ENCODE measurements at places on chromosomes 3 and 15.
A peak's percentile ranks its signal among the peaks of the same experiment; 100 is the strongest.

GRCh38 chr15:38320866-38321265, 68.2 kb downstream of the SPRED1 start:
- DNase-seq = no peak

- no peak for DNase-seq
Measured at GRCh38 chr3:138137861-138138260, 5.7 kb upstream of the A4GNT start.

DNA sequence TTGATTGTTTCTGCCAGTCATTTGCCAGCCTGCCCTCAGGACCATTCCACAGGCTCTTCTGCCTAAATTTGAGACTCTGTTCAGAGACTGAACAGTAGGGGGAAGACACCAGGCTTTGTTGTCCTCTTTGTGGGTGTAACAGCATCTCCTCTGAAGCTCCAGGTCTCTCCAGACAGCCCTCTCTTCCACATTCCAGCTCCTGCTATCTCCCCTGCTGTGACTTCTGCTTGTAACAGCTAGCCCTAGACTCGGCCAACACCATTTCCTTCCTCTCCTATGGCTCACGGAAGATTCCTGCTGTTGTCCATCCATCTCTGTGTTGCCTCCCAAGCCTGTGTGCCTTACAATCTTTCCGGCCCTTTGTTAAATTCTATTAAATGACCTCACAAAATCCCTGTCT, 40.2 kb downstream of the SUCLG2 start:
- no peak for DNase-seq

DNA sequence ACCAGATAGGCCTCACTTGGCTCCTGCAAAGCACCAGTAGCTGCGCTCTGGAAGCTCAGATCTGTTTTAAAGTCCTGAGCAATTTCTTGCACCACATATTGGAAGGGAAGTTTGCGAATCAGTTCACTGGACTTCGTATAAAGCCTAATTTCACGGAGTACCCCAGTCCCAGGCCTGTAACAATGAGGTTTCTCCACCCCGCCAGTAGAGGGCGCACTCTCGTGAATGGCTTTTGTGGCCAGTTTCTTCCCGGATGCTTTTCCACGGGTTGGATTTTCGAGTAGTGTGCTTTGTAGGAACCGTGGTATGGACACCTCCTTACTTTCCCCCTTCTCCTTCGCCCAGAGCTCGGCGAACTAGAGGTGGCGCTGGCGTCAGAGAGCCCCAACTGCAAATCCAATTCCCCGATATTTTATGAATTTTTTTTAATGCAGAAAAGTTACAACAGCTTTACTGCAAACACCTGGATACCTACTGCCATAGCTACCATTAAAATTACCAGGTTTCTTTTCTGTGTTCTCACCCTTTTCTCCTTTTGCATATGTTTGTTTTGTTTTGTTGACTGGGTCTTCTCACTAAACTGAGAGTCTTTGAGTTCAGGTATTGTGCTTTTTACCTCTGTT, 13.3 kb downstream of the RARB start:
- DNase-seq = no peak

- DNase-seq = no peak
Measured at GRCh38 chr3:54533856-54534255, 394.0 kb downstream of the LRTM1 start.

GRCh38 chr15:96293441-96293840, 37.1 kb upstream of the NR2F2 start:
- DNase-seq = no peak

DNA sequence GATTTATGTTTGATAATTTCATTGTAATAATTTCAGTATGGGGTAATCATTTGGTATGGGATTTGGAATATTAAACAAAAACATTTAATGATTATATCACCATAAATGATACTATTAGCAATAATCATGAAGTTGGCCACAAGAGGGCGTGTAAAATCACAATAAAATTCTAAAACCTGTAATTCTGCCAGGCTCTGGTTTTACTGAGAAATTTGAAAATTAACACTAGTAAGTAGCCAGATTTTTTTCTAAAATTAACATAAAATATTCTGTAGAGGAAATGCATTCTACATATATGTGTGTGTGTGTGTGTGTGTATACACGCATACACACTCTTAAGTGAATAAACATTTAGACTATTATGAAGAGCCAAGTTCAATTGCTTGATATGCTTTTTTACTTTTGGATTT, 40.5 kb downstream of the FEZF2 start:
- DNase-seq = no peak

GRCh38 chr15:93399121-93399520, 310.1 kb upstream of the RGMA start:
- DNase-seq = no peak

DNA sequence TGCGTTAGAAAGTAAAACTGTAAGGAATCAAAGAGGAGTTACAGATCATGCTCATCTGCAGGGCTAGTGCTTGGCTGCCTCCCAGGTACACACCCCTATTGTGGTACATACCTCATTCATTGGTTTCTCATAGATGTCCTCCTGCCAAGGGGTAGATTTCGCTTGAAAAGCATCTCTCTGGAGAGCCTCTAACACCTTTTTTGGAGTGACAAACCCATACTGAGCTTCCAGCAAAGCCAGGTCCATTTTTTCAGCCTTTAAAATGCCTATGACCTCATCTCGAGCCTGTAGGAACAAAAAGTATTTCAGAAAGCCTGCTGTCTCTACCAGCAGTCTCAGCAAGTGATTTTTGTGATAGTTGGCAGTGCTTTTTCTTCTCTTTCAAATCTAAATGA, 112.1 kb downstream of the CMSS1 start:
- no peak for DNase-seq

DNA sequence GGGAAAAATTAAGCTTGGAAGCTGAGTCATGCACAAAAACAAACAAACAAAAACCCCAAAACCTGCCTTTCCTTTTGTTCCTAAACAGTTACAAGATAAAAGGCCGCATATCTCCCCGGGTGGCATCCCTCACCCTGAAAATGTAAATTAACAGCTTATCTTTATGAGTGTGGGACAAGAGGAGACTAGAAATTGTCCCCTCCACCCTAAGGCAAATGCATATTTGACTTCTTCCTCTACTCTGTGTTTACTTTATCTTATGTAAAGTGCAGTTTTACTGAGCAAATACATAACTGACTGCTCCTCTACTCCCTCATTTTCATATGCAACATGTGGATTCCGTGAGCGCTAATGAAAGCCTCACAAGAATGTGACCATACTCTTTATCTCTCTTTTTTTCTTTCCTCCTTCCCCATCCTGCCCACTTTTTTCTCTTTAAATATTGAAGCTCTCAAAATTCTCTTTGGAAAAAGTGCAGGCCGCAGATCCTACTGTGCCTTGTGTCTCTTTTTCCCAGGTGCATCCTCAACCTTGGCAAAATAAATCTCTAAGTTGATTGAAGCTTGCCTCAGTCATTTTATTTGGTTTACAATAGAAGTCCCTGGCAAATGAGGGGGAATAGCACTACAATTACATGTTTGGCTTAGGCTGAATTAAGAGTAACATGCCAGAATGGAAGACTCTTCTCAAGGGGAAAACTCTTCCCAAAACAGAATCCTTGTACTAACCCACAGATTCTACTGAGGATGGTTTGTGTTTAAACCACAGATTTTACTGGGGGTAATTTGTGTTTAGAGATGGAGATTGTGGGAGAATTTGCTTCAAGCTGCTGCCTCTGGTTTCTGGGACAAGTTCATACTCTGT, 72.7 kb upstream of the WDR72 start:
- DNase-seq = no peak

DNA sequence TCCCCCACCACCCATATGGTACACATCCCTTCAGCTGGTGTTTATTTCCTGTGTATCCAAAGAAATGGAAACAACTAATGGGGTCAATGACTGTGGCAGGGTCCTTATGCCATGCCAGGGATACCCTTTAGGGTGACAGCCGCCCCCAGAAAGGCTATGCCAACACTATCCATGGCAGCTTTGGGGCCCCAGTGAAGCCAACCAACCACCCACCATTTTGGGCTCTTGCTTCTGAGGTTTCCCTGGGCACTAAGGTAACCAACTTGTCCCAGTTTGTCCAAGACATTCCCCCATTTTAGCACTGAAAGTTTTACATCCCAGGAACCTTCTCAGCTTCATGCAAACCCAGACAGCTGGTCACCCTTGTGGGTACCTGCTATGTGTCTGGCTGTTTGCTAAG, 233.1 kb downstream of the VPS13C start:
- no peak for DNase-seq

DNA sequence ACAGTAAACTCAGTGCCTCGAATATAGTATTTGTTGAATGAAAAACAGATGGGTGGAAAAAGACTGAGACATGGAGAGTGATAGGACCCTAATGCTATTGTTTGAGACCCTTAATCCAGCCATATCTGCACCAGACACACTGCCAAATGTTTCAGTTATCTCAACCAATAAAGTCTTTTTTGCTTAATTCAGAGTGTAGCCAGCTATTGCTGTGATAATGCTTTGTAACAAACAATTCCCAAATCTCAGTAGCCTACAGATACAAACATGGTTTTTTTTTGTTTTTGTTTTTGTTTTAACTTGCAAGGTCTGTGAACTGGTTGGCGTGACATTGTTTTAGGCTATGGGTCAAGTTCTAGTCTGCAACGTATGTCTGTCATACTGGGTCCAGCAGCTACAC, 17.0 kb upstream of the BCL2A1 start:
- no peak for DNase-seq

- DNase-seq = no peak
Measured at GRCh38 chr3:187305881-187306280, 14.3 kb upstream of the MASP1 start.

- DNase-seq = no peak
Measured at GRCh38 chr3:114650808-114651207, 357.0 kb downstream of the TIGIT start.

DNA sequence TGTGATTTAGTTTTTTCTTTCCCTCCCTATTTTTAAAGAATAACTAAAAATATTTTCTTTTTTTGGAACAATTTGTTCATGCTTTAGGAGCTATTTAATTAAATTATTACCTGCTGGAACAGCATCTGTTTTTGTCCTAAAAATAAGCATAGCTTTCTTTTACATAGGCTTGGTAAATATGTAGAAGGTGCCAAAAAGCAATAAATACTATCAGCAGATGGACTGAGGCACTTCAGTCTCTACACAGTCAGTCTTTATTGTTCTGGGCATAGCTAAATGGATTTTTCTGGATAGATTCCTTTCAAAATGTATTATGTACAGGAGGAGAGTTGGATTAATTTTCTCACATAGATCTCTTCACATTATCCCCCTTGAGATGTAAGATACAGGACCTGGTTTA, 223.5 kb downstream of the NAALADL2 start:
- no peak for DNase-seq

DNA sequence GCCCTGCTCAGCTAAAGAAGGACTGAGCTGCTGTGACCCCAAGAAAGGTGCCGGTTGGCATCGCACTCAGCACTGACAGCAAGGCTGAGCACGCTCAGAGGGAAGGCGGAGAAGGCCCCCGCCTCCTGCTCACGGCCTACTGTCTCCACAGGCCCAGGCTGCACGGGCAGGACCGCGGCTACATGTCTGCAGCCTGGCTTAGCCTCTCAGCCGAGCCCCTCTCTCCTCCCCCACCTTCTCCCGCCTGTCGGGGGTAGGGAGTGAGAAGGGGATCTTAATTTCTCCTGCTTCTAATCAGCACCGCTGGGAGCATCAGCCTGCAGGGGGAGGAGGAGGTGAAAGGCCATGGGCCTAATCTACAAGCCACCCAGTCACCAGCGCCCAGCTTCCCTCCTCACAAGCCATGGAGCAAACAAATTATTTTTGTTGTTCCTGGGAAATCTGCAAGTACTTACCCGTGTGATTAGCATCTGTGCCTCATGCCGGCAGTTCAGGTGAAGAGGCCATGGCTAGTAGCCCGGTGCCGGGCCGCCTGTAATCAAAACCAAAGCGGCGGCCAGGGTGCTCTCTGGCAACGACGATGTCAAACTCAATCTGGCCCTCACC, 68.1 kb downstream of the EPHB3 start:
- DNase-seq = no peak

DNA sequence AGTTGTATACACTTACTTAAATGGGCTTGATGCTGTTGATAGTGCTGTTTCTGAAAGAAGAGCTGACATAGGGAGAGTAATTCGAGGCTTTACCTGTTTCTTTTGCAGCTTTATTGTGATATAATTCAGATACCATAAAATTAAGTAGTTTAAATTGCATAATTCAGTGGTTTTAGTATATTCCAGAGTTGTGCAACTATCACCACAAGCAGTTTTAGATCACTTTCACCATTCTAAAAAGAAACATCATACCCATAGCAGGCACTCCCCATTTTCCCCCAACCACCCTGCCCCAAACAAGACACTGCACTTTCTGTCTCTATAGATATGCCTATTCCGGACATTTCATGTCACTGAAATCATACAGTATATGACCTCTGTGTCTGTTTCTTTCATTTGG, 98.5 kb downstream of the MTHFS start:
- DNase-seq = no peak

DNA sequence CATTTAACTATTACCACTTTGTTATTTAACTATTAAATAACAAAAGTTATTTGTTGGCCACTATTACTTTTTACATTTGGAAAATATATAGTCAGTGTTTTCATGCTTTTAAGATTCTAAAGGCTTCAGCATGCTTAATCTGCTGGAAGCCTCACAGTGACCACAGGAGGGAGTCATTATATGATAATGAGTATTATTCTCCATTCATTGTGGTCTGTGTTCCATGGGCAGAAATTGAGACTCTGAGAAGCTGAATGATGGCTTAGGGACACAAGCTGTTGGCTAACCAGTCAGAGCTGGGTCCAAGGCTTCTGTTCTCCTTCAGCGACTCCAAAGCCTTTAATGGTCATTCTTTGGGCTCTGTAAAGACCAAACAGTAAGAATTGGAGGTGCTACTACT, 64.7 kb downstream of the BFSP2 start:
- DNase-seq = no peak

DNA sequence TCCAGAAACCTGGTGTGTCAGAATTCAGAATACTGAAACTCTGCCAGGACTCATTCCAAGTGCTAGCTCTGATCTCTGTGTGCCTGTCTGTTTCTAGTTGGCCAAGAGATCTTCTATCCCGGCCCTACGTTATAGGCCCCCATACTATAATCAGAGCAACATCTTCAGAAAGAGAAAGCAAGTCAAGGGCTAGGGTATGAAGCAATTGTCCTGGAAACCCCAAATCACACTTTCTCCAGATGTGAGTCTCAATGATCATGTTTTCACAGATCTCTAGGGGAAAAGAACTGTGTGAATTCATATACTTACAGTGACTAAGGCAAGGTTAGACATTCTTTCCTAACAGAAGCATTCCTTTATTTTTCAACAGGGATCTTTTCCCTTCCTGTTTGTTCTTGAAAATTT, 309.7 kb downstream of the SLC9A9 start:
- peak; percentile 20 for DNase-seq

GRCh38 chr3:40653001-40653400, 128.2 kb downstream of the ZNF621 start:
- DNase-seq = no peak

DNA sequence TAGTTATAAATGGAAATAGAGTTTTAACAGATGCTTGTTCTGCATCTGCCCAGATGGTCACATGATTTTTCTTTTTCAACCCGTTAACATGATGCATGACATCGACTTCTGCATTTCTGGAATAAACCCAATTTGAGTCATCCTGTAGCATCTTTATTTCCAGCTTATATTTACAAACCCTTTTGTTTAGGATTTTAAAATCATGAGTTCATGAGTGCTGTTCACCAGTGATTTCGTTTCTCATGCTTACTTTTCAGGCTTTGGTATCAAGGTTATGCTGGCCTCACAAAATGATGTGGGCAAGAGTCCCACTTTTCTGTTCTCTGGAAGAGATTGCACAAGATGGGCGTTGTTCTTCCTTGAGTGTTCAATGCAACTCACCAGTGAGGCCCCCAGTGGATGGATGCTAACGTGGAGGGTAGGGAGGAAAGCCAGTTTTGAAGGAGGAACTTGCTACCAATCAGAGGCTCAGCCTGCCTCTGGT, 5.2 kb downstream of the HRH1 start:
- DNase-seq = no peak

All from GM13977 (cell line).